ENCODE measurements at places on chromosomes 16 and 17. TPM values are rescaled to one million over a fixed set of nuclear protein-coding genes. Genes with fewer than 3 reads are reported as not detected.

- no peak for DNase-seq
These were observed 3.4 kb downstream of the FAM222B start for GRCh38 chr17:28839221-28839620.

GRCh38 chr16:27441276-27441675 lies 39.3 kb downstream of the IL21R start:
- no peak for DNase-seq

DNA sequence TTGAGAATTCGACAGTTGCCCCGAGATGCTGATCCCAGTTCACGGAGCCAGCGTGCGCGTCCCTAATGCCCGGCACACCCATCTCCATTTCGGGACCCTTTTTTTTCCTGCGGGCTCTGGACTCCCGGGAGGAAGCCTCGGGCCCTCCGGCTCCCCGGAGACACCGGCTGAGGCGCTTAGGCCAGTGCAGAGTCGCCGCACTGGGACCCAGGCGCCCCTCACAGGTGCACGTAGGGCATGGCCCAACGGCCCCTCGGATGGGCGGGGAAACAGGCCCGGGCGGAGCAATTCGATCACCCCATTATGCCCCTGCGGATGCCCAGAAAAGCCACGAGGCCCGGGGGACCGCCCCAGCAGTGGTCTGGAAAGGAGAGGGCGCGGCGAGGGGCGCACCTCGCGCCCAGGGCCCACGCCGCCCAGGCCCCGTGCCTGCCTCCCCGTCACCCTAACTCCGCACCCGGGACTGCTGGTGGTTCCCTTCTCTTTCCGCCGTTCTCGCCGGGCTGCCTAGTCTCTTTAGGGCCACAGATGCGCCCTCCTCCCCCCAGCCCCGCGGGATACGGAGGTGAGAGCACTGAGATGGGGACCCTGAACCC lies 18.5 kb upstream of the ZFHX3 start:
- no peak for DNase-seq

DNA sequence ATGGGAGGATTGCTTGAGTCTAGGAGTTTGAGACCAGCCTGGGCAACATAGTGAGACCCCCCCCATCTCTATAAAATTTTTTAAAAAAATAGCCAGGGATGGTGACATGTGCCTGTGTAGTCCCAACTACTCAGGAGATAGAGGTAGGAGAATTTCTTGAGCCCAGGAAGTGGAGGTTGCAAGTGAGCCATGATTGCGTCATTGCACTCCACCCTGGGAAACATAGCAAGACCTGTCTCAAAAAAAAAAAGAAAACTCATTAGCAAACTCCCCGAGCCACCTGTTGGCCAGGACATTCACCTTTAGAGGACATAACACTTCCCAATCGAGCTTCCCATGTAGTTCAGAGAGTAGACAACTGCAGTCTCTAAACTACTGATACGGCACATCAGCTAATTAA lies 274.2 kb downstream of the ABCC12 start:
- DNase-seq = no peak

MYL4 gene
- 4.5 TPM for polyA plus RNA-seq

CIBAR2 gene
- 0.24 TPM for polyA plus RNA-seq

SLFN11 gene
- polyA plus RNA-seq = 19.2 TPM

Measured in renal cortex interstitium (tissue), 15 donors.